Renal pelvis (tissue), 12 donors: ENCODE measurements at places on chromosomes 5 and 9.

GRCh38 chr5:98455665-98456064 lies 317.8 kb upstream of the RGMB start:
- DNase-seq: no peak

- no peak for DNase-seq
Measured at GRCh38 chr9:88975966-88976889, 15.0 kb upstream of the S1PR3 start.

DNA sequence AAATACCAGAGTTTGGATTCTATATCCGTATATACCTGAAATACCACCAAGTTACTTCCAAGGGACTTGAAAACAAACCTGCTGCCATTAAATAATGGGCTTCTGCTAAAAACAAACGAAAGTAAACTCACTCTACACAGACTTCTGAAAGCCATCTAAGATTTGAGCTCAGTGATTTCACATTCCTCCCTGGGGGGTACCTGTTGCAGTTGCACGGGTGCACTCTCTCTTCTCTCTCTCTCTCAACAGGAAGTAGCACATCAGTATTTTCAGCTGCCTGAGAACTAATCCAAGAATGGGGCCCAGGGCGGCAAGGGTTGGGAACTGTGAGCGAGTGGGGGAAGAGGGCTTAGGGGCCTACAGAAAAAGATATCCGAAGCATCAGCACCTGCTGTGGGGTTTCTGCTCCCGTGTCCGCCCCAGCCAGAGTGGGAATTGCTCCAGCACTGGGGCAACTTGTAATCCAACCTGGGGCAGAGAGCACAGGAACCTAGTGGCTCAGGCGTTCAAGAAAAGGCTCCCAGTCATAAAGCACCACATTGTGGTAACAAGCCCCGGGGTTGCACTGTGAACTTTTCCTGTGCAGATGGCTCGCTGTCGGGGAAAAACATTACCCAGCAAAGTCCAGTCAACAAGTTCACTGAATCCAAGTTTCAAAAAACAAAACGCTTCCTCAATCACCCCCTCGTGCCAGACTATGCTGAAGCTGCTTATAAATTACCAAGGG lies 99.8 kb downstream of the EFNA5 start:
- DNase-seq: no peak

GRCh38 chr5:393846-394275 lies 49.1 kb upstream of the EXOC3 start:
- no peak for DNase-seq

DNA sequence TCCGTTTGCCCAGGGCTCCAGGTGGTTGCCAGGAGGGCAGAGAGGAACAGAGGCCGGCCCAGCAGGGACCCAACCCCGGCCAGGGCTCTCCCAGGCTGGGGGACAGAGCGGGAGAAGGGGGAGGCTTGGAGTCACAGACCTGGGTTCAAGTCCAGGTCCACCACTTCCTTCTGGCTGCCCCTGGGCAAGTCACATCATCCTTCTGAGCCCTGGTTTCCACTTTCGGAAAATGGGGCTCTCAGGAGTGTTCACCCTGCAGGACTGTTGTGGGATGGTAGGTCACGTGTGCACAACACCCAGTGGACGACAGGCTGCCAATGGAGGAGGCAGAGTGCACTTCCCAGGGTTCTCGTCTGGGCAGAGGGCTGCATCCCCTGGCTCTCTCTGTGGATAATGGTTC lies 245.4 kb downstream of the PBX3 start:
- DNase-seq: no peak

DNA sequence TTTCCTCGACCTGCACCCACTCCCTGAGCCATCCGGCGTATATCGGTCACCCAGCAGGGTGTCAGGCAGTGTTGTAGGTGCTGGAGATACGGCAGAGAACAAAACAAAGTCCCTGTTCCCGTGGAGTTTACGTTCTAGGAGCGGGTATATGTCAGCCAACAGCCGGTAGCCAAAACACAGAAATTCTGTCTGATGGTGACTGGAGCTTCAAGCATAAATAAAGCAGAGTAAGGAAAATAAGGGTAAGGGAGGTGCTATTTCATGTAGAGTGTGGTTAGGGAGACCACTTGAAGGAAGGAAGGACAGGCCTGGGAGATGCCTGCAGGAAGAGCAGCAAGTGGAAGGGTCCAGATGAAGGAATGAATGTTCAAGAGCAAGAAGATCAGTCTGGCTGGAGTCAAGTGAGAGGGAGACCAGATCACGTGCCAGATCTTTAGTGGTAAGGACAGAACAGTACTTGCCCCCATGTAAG lies 783 bp upstream of the ZFR start:
- DNase-seq: no peak

DNA sequence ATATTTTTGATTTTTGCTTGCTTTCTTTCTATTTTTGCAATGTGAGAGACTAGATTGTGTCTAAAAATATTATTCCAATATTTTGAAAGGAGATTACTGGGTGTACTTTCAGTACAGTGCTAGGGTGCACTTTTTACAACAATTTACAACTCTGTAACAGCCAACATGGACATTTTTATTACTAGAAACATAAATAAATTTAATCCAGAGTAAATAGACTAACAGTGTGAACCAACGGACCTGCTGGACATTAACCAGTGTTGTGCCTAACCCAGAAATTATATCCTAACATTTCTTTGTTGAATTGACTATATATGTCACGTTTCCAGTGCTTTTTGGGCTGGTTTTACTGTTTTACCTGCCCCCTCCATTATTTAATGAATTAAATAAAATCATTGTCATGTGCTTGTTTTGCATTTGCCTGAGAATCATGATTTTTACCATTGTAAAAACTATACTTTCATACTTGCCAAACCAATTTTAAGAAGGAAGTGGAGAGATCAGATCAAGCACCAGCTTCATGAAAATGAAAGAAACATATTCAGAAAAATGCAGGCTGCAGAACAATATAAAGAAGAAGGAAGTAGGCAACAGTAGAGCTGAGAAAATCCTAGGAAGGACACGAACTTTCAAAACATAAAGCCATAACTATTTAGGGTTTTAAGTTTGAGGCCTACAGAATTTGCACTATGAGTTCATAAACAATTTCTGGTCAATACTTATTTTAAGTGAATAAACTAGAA lies 400.8 kb upstream of the PIK3R1 start:
- no peak for DNase-seq

- DNase-seq: no peak
Measured at GRCh38 chr9:102124465-102124864, 386.0 kb upstream of the GRIN3A start.

DNA sequence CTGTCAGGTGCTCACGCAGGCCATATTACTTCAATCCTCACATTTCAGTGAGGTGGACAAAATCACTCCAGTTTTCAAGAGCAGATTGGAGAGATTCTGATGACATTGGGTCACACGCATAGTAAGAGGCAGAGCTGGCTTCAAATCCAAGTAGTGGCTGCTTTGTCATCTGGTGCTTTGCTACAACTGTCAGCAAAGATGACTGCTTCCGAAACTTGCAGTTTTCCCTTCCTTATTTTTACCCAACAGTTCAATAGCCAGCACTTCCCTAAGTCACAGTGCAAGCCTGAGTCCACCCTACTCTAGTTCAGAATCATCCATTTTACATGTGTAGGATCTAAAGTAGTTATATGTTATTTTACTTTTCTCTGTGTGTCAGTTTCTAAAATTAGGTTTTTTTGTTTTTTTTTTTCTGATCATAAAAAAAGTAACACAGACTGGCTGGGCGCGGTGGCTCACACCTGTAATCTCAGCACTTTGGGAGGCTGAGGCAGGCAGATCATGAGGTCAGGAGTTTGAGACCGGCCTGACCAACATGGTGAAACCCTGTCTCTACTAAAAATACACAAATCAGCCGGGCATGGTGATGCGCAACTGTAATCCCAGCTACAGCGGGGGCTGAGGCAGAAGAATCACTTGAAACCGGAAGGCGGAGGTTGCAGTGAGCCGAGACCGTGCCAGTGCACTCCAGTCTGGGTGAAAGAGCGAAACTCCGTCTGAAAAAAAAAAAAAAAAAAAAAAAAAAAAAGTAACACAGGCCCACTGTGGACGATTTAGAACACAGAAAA lies 49.6 kb downstream of the ANKDD1B start:
- DNase-seq: no peak

DNA sequence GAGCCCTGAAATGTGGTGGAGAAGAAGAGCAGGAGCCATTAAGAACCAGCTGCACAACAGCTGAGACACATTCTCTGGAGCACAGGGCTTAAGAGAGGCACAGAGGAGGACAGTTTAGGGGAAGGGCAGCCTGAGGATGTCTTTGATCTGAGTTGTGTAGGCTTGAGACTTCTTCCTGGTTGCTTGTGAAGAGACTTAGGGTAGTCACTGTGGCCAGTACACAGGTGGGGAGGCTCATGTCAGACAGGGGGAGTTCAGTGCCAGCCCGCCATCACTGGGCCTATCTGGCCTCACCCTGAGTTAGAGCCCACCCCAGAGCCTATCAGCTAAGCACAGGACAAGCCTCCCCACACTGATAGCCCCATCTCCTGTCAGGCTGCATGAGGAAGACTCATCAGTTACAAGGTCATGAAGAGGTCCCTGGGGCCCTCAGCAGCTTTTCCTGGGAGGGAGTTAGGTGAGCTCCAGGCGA lies 19.8 kb downstream of the SLC22A4 start:
- no peak for DNase-seq

DNA sequence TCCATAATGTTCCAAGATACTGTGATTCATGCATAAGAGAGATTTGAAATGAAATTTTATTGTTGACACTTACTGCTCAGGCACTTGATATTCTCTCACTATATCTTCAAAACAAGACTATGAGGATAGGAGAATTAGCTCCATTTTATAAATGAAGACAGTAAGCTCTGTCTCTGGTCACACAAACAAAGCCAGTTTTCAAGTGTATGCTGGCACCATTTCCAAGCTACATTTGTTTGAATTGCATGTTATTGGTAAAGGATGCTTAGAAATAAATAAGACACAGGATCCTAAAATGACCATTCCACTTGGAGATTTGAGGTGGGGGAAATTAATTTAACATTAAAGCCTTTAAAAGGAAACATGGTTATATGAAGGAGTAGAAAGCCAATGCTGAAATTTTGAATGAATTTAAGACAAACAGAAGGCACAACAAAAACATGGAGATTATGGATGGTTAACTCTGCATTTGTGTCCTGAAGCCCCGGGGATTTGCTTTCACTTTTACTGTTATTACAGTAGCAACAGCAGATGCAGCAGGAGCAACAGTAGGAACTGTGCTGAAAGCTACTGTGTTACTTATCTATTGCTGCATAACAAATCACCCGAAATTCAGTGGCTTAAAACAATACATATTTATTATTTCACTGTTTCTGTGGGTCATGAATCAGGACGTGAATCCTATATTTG lies 79.7 kb upstream of the ASTN2 start:
- peak; percentile 7 for DNase-seq

DNA sequence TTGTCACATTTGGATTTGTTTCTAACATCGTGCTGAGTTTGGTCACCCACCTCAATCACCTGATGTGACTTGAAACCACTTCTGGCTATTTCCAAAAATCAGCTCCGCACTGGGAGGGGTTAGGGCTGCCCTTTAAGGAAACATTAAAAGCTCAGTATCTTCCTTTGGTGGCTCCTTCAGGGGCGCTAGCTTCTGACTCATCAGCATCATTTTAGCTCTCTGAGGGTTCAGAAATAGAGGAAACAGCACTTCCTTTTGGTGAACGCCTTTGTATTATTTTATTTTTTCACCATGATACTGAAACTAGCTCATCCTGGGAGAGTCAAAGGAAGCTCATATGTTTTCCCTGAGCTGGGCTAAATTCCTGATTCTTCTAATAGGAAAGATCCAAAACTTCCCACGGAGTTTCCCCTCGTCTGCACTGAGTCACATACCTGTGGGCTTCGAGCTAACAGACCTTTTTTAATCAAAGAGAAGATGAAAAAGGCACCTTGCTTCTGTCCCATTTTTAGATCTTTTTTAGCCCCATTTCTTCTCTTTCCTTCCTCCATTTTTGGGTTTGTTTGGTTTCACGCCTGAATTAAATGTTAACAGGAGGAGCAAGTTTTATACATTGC lies 48.2 kb downstream of the ROPN1L start:
- no peak for DNase-seq

DNA sequence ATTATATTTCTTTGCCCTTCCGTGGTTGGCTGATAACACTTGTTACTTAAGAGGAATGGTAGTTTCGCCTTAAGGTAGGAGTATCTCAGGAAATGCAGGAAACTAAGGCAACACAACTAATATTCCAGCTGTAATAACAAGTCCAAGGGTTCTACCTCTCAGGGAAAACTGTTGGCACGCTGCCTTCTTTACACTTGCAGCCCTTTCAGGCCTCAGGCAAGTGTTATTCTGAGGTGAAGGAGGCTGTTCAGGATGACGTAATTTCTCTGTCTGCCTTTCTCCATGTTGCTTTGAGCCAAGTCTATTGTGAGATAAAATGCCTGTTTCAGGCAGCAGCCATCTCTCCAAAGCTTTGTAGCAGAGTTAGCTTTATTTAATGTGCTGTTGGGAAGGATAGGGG lies 38.0 kb downstream of the VCAN start:
- DNase-seq: peak; percentile 52

DNA sequence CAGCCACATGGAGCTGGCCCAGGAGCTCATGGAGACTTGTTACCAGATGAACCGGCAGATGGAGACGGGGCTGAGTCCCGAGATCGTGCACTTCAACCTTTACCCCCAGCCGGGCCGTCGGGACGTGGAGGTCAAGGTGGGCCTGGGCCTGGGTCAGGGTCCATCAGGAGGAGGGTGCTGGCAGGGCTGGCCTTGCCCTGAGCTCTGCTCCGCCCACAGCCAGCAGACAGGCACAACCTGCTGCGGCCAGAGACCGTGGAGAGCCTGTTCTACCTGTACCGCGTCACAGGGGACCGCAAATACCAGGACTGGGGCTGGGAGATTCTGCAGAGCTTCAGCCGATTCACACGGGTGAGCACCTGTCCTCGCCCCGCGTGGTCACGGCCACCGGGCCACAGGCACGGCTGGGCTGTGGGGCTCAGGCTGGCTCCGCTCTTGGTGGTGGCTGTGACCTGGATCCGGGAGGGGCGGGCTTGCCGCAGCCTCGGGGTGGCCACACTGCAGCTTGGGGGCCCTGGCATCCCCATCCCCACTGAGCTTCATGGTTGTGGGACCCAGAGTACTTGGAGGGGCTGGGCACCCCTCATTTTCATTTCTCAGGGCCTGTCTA lies 7.1 kb downstream of the DPP7 start:
- no peak for DNase-seq

DNA sequence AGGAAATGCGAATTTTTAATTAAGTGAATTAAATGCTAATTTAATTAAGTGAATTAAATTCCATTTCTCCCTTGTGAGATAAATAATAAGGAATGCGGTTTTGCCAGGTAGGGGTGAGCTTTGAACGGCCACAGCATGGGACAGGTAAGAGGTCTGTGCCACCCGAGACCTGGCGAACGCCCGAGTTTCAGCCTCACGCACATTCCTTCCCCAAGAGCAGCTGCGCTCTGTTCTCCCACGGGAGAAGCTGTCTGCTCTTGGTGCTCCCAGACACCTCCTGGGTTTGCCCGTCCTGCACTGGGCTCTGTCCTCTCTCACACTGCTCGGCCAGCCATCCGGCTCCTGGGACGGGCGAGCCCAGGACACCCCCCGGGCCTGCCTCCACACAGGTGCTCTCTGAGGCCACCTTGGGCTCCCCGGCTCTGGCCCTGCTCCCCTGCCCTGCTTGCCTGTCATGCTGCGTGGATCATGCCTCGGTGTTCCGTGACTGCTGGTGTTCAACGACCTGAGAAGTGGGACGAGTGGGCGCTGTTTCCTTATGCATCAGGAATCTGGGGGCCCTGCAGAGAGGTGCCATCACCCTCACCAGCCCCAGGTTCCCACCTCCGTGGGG lies 13.7 kb upstream of the CAMSAP1 start:
- DNase-seq: no peak
